ENCODE measurements at places on chromosomes 16 and 17.

DNA sequence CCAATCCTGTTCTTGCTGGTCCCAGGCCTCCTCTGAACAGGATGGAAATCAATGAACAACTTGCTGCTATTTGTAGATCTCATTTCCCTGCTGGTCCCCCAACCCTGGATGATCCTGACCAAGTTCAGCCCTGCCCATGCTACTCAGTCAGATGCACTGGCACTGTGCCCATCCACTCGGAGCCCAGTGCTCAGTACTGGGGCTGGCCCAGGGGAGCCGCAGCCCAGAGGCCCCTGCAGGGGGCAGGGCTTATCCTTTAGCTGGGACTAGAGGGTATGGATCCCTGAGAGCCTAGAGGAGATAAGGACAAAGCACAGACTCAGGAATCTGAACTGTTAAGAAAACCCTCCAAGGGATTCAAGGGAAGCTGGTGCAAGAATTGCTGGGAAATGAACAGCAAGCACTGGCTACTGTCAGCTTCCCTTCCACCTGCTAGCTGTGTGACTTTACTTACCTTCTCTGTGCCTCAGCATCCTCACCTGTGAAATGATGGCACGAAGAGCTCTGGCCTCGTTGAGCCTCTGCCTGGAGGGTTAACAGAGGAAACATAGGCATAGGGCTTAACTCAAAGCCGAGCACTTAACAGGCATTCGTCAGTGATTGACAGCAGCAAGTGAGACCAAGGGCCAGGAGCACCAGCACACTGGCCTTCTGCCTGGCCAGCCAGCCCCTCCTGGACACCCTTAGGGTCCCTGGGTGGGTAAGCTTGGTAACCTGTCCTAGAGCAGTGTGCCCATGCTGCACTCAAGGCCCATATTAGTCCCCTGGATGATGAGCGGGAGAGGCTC is 29.8 kb upstream of the C1QL1 start:
- no peak for DNase-seq

- DNase-seq: no peak
These were observed 3.1 kb upstream of the MED11 start for GRCh38 chr17:4728124-4728523.

DNA sequence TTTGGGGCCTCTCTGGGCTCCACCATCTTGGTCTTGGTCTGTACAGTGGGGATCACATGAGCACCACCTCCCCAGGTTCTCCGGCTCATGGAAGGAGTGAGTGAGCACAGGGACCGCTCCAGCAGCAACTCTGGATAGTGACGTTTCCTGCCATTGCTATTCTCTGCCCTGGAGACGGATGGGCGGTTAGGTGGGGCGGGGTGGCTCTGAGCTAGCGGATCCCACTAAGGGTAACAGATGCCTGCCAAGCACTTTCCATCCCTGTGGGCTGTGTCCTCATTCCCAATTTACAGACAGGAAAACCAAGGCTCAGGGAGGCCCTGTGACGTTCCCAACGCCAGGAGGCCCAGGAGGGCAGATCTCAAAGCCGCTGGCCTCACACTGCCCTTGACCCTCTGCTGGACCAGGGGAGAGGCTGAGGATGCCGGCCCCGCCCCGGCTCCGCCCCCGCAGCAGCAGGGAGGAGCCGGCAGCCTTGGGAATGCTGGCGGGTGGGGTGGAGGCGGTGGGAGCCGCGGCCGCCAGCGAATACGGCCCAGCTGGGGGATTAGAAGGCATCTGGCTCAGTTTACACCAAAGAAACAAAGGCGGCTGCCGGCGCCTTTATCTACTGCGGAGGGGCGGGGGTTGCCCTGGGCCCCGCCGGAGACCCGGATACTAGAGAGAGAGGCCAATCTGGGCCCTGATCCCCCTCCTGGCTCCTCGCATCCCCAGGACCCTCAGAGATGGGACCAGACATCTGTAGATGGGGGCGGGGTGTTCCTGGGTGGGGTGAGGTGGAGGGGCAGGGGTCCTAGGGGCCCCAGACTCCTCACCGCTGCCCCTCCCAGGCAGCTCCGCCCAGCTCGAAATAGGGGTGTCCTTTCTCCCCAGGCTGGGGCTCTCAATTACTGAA is 122.3 kb upstream of the CIBAR2 start:
- no peak for DNase-seq

- DNase-seq: no peak
These were observed 34.4 kb downstream of the WDR59 start for GRCh38 chr16:74950511-74950910.

DNA sequence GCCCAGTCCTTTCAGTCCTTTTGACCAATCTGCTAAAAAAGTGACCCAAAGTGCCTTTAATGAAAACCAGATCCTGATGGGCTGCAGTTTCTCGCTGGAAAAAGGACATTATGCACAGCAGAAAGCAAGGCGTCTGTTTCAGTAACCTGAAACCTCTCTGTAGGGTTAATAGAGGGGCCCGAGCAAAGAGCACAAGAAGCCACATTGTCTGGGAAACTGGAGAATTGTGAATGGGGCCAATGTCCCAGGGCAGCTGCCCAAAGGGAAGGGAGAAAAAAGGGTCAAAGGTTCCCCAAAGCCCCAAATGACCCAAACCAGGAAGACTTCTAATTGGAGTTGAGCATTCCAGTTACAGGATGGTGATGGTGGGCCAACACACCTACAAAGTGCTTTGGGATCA is 3.0 kb downstream of the OTOA start:
- DNase-seq: no peak

GRCh38 chr17:74970395-74970794 is 2.2 kb downstream of the HID1 start:
- no peak for DNase-seq

GRCh38 chr16:49883076-49884014 is 27.4 kb upstream of the ZNF423 start:
- no peak for DNase-seq

- DNase-seq: no peak
These were observed 34.3 kb downstream of the IL4R start for GRCh38 chr16:27347930-27348685.

GRCh38 chr17:74875155-74875976 is 2.6 kb upstream of the FDXR start:
- no peak for DNase-seq

DNA sequence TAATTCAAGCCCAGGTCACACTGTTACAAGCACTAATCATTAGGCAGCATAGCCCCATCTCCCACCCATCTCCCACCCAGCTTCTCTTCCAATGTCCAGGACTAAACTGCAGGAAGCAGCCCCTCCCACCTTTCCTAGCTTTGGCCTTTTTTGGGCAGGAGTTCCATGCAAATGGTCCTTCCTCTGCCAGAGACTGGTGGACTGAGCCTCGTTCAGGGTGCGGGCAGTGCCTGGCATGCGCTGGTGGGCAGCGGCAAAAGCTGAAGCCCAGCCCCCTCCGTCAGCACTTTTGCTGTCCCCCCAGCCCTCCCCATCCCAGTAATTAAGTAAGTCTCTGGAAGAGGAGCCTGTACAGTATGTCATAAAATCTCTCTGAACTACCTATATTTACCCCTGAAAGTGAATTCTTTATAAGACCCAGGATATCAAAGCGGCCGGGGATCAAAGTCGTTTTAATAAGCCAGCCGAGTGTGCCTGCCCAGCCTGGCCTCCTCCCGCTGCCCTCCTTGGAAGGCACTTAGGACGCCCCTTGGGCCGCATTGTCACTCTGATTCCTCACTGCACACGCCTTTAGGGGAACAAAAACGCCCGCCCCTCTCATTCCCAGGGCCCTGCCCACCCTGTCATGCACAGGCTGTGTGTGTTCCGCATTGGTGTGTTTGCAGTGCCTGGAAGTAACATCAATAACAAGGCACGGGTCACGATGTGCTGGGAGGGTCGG is 109.9 kb downstream of the IRX5 start:
- no peak for DNase-seq

GRCh38 chr17:18004345-18004744 is 31.7 kb downstream of the DRC3 start:
- no peak for DNase-seq

GRCh38 chr17:63821804-63822203 is 5.4 kb upstream of the PSMC5 start:
- DNase-seq: no peak

DNA sequence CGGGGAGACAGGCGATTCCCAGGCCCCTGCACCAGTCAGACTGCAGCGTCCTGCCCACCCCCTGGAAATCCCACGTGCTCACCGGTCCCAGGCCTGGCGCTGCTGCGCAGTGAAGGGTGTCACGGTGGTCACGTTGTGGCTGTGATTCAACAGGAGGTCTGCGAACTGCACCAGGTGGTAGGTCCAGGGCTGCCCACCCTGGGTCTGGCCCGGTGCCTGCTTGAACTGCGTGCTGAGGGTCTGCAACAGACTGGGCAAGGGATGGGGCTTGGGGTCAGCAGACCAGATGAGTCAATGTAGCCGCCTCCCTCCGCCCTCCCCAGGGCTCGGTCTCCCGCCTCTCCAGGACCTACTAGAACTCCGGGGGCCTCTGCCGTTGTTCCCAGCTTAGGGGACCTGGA is 7.1 kb downstream of the MYBBP1A start:
- DNase-seq: no peak

DNA sequence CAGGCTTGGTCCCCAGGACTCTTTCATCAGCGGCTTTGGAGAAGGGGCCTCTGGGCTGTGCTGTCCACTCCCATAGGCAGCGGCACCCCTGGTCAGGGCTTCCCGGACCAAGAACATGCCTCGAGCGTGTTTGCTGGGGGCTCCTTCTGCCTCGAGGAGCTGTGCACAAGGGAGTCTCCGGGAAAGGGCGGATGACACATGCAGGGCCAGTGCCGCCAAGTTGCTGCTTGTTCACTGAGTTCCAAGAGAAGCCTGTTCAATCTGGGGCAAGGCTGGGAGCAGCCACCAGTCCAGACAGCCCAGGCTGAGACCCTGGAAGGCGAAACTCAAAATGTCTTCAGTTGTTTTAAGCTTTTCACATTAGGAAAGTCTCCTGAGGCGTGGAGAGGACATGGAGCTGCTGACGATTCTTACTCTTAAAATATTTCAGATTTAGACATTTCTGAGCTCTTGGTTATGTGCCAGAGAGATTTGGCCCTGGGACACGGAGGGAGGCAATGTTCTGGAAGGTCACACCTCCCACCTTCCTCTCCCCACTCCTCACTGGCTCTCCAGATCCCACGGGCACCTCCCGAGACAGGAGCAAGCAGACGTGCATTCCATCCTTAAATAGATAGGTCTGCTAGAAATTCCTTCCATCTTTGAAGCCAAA is 84.5 kb upstream of the ZNF469 start:
- DNase-seq: no peak

- peak; percentile 37 for DNase-seq
These were observed 80.5 kb downstream of the SMG6 start for GRCh38 chr17:2222901-2223616.

DNA sequence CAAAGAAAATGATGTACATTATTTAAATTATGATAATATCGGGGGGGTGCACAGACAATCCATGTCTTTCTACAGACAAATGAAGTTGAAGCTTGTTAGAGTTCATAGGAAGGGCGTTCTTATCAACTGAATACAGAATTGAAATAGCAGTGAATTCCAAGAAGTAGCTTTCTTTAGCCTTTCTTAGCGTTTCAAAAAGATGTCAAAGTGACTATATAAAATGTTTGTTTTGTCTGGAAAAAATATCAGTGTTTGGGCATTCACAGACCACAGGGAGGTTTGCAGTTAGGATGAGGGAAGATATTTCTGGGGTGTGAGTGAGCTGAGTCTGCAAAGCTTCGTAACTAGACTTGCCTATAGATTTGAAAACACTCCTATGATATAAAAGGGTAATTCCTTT is 55.0 kb downstream of the STX8 start:
- no peak for DNase-seq

DNA sequence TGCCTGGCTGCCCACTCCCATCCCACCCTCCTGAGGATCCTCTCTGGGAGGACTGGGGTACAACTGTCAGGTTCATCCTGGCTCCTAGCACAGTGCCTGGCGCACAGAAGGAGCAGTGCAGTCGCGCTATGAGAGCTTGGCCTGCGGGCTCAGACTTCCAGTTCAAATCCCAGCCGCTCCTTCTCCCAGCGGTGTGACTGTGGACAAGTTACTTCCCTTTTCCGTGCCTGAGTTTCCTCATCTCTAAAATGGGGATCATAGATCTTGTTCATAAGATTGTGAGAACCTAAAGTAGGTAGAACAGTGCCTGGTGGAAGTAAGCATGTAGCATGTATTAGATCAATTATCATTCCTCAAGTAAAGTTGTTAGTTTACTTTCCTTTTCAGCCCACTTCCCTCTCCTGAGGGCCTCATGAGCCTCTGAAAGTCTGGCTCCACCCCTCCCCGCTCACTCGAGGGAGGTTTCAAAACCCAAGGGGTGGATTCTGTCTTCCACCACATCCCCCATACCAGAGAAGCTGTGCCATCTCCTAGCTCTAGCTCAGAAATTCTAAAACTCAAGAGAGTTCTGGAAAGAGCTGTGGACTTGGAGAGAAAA is 19.9 kb upstream of the COL1A1 start:
- no peak for DNase-seq

GRCh38 chr17:69560987-69561441 is 146.5 kb downstream of the MAP2K6 start:
- DNase-seq: no peak

DNA sequence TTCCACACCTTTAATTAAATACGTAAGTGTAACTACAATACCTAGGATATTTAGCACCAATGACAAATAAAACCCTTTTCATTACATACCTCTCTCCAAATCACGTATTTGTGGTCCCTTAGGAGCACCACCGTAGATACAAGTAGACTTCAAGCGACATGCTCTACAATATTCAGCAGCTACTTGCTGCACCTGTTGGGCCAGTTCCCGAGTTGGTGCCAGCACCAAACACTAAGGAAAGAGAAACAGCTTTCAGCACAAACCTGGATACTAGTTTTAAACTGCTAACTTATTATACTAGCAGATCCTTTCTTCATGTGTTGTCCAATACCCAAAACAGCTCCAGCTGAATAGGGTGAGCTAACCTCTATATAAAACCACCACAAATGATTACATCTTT is 2.7 kb downstream of the DDX5 start:
- DNase-seq: no peak

- DNase-seq: no peak
These were observed 386.2 kb upstream of the CCL2 start for GRCh38 chr17:33868899-33869298.

DNA sequence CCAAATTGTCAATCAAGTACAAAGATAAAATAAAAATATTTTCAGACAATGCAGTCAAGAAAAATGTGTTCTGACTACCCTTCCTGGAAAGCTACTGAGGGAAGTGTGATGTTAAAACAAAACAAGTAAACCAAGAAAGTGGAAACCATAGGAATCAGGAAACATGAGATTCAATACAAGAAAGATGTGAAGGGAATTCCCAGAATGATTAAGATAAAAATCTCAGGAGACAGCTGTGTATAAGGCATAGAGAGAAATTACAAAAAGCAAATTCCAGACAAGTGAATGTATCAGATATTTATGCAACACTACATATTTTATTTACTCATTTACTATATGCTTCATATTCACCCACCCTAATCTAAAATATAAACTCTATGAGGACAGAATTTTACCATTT is 32.2 kb downstream of the TRIM37 start:
- no peak for DNase-seq

DNA sequence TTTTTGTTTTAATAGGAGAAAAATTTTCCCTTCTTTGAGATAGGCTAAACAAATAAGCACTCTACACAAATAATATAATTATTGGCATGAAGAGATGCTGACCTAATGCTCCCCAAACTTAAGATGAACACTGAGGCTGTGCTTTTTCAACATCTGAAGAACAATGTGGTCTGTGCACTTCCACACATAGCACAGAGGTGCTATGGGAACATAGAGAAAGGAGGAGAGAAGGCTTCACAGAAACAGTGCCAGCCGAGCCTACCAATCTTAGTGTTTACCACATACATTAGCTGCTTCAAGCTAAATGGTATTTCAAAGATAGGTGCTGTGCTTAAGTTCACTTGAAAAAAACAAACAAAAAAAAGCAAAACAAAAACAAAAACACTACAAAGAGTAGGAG is 72.4 kb downstream of the MYH10 start:
- no peak for DNase-seq

GRCh38 chr16:31877876-31878642 is 4.5 kb downstream of the ZNF267 start:
- no peak for DNase-seq
